ENCODE measurements at places on chromosomes 4 and X.

DNA sequence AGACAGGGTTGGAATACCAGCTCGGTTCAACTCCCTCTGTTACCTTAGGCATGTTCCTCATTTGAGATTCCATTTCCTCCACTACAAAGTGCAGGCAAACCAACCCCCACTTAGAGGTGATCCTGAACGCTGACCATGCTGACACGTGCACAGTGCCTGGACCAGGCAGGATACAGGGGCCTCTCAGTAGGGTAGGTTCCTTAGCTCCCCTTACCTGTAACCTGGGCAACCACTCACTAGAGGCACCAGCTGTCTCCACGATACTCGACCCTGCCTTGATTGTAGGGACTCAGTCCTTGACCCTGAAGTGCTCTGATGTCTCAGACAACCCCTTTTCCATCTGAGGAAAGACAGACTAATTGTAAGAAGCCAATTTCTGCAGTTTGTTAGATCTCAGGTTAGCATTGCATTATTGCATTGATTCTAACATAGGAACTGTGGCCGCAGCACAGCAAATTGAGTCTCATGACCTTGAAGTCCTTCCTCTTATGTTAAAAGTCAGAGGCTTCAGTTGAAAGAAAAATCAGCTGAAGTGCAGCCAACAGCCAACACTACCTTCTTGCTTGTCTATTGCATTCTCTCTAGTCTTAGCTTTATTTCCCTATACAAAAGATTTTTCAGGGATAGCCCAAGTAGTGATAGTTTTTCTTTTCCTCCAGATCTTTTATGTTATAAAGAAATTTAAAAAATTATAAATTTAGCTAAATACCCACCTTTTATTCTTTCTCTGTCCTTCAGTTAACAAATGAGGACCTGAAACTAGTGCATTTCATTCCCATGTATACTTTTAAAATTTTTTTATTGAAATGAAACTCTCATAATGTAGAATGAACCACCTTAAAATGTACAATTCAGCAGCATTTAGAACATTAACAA is 11.2 kb upstream of the C1QTNF7 start:
- DNase-seq: no peak

GRCh38 chr4:108777388-108777787 is 14.5 kb upstream of the ETNPPL start:
- DNase-seq: no peak

GRCh38 chr4:10100734-10101216 is 15.8 kb downstream of the WDR1 start:
- no peak for DNase-seq

- no peak for DNase-seq
These were observed 378.3 kb downstream of the PPP1R2C start for GRCh38 chrX:42399632-42400024.

GRCh38 chrX:98203800-98204199 is 1320.1 kb downstream of the RPA4 start:
- no peak for DNase-seq

DNA sequence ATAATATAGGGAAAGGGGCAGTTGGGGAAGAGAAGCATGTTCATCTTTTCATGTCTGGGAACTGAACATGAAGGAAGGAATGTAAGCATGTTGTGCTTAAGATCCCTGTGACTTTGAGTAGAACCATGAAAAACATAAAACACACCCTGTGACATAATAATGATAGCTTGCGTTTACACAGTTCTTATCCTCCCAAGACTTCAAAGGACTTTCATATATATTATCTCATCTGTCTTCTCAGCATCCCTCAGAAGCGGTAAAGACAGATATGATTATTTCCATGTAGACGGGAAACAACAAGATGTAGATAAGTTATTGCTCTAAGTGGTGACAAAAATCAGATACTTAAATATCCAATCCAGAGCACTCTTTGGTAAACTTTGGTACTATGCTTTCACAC is 3.3 kb upstream of the SH3RF1 start:
- DNase-seq: no peak

DNA sequence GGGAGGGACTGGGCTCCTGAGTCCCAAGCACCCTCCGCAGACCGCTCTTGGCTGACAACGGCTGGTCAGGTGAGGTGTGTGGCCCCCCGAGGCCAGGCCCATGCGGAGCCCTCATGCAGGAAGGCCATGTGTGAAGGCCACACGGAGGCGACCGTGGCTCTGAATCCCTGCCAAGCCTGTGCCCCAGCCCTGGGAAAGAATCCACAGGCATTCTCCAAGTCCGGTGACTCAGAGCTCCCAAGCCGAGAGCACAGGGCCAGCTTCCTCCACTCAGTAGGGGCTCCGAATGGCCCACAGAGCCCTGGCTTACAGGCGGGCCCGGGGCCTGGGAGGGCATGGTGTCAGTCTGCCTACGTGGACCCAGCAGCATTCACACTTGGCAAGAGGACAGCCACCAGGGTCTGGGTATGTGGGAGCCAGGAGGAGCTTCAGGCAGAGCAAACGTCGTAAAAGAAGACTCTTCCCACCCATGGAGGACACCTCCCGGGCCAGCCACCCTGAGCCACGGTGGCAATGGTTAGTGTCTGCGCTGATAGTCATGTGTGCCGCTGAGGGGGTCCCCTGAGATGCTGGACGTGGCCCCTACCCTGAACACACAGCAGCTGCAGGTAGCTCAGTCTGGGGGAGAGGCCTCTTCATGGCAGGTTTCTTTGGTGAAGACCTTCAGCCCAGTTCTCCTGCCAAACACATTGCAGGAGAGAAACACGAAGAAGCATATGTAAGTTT is 105.7 kb downstream of the PSAPL1 start:
- no peak for DNase-seq

DNA sequence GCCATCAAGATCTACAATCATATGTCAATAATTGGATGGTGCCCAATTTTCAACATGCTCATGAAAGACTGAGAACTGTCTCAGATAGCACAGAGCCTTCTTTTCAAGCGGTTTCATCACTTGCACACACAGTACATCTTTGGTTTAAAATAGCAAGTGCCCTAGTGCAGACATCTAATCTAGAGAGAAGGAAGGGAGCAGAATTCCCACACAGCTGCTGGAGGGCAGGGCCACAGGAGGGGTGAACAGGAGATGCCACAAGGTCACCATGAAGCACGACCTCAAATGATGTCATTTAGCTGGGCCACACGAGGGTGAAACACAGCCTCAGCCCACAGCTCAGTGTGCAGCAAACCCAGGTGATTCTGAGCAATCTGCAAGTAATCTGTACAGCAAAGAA is 24.3 kb downstream of the LEF1 start:
- DNase-seq: no peak

DNA sequence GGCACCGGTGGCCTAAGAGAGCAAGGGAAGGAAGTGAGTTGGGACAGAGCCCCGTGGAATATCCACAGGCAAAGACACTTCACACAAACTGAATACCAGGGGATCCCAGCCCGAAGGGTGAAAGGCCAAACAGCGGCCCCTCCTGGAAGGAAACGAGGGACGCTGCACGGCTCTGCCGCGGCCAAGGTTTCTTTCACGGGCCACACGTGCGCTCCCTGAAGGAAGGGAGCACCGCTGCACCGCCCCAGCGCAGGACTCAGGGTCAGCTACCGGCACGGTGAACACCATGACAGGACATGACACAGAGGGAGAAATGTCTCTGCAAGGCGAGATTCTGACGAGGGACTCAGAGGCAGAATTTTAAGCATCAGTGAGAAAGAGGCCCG is 31.5 kb upstream of the GTPBP6 start:
- DNase-seq: no peak

GRCh38 chrX:6257025-6257424 is 28.4 kb upstream of the NLGN4X start:
- no peak for DNase-seq

GRCh38 chr4:177283167-177283566 is 26.5 kb upstream of the NEIL3 start:
- DNase-seq: no peak

Data from NCI-H1092 treated with DMSO at 0.1 percent for 48 hours (cell line).